Midbrain (tissue), 1 donor: ENCODE measurements at places on chromosomes 4 and X.

GRCh38 chr4:54213001-54213400 is 16.1 kb upstream of the PDGFRA start:
- no peak for DNase-seq

GRCh38 chr4:101114936-101115372 is 232.4 kb downstream of the PPP3CA start:
- DNase-seq = peak; percentile 81

DNA sequence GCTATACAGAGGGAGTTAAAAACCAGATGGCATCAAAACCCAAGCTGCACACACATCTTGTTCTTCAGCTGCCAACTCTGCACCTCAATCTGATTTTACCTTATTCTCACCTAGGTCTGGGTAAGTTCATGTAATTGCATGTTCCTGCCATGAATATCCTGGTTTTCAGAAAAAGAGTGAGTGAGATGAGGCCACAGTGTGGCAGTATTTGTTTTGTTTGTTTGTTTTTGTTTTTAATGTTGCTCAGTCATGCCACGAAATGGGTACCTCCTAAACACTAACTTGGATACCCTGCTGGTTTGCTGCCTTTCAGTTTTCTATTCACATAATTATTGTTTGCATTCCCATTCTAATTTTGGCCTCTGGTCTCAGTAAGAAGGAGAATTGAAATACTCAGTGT is 22.5 kb downstream of the TMEM164 start:
- DNase-seq = no peak

DNA sequence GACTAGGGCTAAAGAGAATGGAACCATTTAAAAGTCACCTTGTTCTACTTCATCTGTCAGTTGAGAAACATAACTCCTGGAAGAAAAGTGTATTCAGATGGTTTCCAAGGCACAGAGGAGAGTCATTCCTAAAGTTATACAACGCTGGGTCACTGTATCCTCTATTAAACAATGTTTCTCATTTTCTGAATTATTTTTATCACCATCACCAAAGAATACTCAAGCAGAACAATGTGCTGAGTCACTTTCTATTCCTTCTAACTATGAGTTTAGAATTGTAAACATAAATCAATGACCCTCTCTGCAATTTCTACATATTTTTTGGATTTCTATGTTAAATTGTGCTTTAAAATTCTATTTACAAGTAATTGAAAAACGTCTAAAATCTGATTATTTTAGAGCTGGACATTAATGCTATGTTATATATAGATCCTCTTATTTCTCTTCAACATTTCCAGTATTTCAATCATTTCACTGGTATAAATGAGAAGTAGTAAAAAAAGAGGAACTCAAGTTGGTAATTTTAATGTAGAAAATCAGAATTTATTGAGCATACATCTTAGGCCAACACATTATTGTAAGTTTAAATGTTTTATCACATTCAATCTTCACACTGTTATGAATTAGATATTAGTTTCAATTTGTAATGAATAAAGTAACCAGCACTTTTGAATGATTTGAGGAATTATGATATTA is 7.5 kb downstream of the DTHD1 start:
- no peak for DNase-seq

DNA sequence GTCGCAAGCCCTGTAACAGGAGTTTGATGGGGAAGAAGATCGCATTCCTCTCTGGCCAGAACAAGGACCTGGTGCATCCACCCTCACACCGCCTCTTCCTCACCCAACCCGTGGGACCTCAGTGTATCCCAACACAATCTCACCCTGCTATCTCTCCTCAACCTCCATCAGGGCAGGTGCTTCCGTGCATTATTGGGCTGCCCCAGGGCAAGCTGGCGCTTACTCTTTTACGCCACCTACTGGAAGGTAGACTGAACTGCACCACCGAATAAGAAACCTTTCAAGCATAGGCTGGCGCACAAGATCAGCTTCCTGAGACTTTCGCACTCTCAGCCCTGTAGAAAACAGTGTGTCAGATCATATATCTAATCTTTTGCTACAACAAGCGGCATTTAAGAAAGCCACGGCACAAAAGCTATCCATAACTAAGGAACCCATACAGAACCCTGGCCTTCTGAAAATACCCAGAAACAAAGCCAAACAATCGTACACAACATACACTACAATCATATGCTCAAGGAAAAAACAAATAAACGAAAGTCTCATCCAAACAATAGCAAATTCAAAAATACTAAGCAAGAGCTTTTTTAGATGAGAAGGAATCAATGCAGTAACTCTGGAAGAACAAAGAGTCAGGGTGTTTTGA is 209.3 kb downstream of the UGT8 start:
- DNase-seq = peak; percentile 35

DNA sequence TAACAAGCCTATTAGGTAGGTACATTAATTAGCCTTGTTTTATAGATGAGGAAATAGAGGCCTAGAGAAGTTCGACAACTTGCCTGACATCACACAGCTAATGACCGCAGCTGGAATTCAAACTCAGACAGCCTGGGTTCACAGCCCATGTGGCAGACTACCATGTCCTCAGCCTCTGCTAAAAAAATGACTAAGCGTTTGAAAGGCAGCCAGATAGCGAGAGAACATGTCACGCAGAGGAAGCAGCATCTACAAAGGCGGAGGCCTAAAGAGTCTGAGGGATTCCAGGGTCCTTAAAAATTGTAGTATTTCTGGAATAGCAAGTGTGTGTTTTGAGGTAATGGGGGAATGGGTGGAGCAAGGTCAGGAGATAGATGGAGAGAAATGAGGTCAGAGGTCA is 33.2 kb upstream of the BMP15 start:
- no peak for DNase-seq

GRCh38 chr4:80071604-80072227 is 1.3 kb downstream of the ANTXR2 start:
- no peak for DNase-seq

DNA sequence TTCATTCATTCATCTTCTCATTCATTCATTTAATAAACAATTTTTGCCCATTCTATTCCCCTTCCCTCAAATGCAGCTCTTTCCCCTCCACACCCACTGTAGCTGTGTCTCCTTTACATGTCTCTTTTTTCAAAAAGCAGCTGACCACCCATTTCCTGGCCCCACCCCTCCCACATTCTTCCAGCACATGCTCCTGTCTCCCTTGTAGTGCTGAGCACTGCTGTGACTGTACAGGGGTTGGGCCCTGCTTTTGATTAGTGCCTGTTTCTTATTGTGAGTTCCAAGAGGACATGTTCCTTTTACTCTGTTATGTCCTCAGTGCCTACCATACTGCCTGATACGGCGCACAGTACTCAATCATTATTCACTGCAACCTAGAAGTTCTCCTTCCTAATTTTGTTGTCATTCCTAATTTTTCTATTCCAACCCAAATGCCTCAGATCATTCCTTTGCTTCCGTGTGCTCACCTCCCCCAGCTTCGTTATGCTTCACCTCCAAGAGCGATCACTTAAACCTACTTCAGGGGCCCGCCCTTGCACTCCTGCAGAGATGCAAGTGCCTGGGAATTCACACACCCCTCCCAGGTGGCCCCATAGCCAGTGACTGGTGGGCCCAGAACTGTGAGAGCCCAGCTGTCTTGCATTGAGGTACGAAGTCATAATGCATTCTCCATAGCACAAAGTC is 152.2 kb downstream of the STK32B start:
- no peak for DNase-seq

DNA sequence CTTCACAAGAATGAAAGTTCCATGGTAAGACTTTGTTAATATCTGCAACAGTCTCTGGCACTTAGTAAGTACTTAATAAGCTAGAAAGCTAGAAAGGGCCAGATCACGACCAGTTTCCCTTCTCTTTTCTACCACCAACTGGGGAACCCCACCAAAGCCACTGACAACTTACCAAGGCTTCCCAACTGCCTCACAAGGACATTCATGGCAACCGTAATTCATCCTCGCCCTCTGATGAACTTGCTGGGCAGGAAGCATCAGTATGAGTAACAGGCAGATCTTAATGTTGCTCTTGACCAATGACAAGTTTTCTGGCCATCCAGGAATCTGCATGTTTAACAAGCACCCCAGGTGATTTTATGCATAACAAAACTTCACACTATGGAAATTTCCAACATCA is 23.2 kb upstream of the ZCCHC13 start:
- DNase-seq = no peak

GRCh38 chr4:23884741-23885140 is 5.1 kb downstream of the PPARGC1A start:
- DNase-seq = no peak

GRCh38 chr4:146099585-146099984 is 75.9 kb upstream of the LSM6 start:
- DNase-seq = no peak

DNA sequence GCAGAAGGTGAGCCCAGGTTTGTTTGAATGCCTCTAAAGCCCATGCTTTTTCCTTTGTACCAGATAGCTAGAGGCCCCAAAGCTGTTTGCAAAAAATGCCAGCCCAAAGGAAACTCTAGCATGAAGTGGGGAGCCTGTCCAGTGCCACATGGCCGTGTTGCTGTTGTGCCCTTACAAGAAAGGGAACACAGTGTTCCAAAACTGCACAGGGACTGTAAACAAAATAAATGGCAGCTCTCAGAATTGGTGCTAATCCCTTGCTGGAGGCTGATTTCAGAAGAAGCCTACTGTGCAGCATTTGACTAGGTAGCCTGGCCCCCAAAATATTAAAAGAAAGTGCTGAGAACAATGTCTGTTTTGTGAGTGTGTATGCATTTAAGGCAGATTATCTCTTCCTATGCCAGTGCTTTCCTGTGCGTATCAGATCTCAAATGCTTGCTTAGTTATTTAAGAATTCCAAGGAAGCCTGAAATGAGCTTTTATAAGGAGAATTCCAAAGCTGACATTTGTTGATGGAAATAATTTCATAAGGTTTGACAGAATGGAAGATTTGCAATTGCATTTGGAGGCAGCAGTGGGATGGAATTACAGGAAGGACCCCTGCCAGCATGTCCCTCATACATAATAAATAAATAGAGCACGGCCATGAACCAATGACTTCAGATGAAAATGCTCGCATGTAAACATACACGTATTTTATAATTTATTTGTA is 115.7 kb downstream of the IRF2 start:
- DNase-seq = peak; percentile 4

GRCh38 chrX:135435139-135435922 is 13.6 kb downstream of the SMIM10L2A start:
- DNase-seq = no peak

GRCh38 chr4:38856524-38857337 is at the start of gene TLR6:
TSS of gene TLR6 (minus strand) at chr4:38856817. CDS start at chr4:38829473, 27,344 bp downstream.
- peak; percentile 39 for DNase-seq

- DNase-seq = no peak
Measured at GRCh38 chr4:187183826-187184225, 460.2 kb upstream of the FAT1 start.

DNA sequence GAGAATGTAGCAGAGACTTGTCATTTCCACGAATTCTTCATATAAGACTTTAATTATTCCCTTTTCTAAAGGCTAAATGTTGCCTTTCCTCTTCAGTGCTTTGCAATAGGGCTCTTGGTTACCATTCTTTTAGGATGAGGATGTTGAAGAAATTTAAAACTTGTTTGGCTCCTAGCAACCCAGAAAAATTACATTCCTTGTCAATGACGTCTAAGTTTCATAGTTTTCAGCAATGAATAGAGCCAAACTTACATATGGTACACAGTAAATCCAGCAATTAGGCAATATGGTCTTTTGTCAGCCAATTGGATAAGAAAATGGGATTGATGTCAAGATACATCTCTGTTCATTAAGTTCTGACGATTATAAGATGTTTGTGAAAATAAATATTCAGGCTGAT is 1639.6 kb upstream of the PCDH10 start:
- DNase-seq = no peak

DNA sequence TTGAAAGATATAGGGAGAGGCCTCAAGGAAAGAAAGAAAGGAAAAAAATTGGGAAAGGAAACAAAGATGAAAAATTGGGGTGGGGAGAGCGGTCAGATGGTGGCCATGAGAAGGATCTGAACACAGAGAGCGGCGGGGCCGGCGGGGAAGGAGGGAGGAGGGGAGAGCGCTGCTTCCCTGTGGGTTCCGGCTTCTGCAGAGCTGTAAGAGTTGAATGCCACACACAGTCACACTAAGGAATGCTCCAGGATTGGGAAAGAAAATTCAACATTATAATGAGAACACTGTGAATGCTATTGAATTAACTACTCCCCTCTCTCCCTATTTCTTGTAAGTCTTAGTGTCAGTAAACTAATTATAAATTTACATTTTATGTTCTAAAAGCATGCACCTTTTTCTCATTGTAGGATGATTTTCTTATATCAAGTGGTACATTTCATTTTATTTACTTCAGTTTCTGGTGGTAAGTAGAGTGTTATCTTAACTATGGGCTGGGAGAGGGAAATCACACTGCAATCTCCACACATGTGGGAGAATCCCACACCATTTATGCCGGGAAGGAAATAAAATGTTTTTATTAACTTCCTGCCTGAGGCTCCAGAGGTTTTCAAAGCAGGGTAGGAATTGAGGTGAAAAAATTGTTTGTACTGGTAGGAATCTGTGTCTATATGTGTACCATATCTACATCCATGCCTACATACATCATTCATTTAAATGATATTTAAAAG is 904 bp downstream of the F11 start:
- no peak for DNase-seq

DNA sequence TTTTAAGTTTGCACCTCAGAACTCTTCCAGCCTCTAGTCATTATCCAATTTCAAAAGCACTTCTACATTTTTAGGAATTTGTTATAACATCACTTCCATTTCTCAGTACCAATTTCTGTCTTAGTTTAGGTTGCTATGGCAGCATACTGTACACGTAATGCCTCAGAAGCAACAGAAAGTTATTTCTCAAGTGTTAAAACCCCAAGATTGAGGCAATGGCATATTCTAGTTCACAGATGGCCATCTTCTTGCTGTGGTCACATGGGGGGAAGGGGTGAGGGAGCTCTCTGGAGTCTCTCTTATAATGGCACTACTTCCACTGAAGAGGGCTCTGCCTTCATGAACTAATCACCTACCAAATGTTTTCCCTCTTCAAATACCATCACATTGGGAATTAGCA is 220.3 kb upstream of the CTSO start:
- no peak for DNase-seq

- no peak for DNase-seq
Measured at GRCh38 chrX:118350706-118351105, 4.8 kb downstream of the WDR44 start.

DNA sequence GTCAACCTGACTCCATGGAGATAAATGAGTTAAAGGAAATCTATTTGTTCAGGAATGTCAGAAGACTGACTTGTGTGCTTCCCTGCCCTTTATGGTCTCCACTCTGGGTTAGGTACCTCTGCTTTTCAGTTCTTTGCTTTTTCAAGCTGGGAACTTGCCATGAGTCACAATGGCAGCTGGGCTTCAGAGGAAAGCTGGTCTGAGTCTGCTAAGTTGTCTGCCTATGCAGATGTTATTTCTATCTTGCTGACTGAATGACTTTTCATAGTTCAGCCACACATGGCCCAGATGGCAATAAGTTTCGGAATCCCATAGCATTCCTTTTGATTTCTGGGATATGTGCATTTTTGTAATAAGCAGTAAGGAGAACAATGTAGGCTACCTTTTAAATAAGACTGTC is 337.9 kb upstream of the FGF13 start:
- no peak for DNase-seq

- DNase-seq = no peak
Measured at GRCh38 chr4:56613101-56613862, 67.8 kb downstream of the HOPX start.

- no peak for DNase-seq
Measured at GRCh38 chrX:42837101-42837726, 59.3 kb upstream of the PPP1R2C start.
